Caudate nucleus (tissue), 63 donors: ENCODE measurements at places on chromosomes 5 and 9.
A peak's percentile ranks its signal among the peaks of the same experiment; 100 is the strongest.

DNA sequence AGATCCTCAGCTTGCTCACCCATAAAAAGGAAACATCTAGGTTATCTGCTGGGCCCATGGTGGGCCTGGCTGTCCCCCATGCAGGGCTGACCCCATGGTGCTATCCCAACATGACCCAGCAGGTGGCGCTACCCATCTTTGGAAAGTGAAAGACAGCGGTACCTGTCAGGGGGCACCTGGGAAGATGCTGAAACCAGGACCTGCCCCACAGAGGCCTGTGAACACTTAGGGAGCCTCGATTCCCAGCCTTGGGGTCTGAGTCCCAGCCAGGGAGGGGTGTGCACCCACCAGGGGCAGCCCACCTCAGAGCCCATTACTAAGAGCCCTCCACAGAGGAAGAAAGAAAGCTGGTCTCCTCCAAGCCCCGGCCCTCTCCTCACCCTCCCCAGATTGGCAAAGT is 46.6 kb upstream of the IPPK start:
- no peak for DNase-seq

DNA sequence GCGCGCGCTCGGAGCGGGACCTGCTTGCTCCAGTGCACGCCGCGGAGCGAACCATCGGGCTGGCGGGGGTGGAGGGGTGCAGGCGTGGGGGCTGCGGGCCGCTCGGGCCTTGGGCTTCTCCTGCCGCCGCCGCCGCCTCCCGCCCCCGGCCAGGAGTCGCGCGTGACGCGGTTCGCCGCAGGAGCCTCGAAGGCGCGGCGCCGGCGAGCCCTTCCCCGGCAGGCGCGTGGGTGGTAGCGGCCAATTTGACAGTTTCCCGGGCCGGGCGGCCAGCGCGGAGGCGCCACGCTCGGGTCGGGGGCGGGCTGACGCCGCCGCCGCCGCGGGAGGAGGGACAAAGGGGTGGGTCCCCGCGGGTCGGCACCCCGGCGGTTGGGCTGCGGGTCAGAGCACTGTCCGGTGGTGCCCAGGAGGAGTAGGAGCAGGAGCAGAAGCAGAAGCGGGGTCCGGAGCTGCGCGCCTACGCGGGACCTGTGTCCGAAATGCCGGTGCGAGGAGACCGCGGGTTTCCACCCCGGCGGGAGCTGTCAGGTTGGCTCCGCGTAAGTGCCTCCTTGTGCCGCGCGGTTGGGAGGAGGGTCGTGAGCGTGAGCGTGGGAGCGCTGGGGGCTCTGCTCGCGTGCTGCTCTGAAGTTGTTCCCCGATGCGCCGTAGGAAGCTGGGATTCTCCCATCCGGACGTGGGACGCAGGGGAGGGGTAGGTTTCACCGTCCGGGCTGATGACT is at the start of gene TJP2:
TSS of gene TJP2 (plus strand) at position 387 of the 725 bp plus-strand sequence. CDS start at position 483, 96 bp downstream.
- peak; percentile 43 for DNase-seq

- no peak for DNase-seq
These were observed 16.0 kb downstream of the CAPSL start for GRCh38 chr5:35922468-35922867.

GRCh38 chr5:52491071-52491787 is 296.5 kb upstream of the ITGA1 start:
- DNase-seq: no peak

DNA sequence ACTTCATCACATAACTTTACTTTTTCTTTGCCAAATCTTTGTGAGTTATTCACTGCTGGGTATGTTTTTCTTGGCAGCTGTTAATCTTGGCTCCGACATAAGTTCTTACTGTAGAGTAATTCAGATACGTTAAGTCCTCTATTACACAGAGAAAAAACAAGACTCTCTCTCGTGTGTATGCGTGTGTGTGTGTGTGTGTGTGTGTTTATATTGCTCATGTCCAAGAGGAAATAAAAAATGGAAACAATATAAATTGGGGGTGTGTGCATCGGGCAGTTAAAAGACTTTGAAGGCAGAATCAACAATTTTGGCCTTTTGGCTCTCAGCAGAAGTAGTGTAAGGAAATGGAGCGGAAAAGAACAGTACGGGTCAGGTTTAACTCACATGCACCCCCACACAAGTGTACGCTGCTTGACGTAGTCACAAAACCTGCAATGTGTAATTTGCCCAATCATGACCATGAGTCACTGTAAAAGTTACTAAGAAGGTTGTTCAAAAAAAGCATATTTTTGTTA is 67.2 kb upstream of the IFNE start:
- DNase-seq: no peak

GRCh38 chr5:123545506-123545905 is 33.5 kb downstream of the CSNK1G3 start:
- no peak for DNase-seq

DNA sequence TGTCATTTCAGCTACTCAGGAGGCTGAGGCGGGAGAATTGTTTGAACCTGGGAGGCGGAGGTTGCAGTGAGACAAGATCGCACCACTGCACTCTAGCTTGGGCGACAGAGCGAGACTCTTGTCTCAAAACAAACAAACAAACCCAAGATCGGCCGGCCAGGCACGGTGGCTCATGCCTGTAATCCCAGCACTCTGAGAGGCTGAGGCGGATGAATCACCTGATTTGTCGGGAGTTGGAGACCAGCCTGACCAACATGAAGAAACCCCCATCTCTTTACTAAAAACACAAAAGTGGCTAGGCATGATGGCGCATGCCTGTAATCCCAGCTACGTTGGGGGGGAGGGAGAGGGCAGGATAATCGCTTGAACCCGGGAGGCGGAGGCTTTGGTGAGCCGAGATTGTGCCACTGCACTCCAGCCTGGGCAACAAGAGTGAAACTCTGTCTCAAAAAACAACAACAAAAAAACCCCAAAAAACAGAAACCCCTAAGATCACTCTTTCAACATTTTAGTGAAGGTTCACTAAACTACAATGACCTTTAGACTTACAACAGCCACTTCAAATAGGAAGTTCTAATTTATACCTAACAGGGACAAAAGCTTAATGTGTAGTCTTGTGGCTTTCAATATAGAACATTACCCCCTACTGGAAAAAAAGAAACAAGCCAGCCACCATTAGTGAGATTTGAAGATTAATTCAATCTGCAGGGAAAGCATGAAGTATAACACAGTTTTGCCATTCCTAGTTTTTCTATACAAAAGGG is 7.0 kb downstream of the HSPA9 start:
- DNase-seq: no peak
